ENCODE measurements at places on chromosomes 11 and 22.

GRCh38 chr11:31872076-31872443 is 60.9 kb upstream of the PAX6 start:
- no peak for DNase-seq

DNA sequence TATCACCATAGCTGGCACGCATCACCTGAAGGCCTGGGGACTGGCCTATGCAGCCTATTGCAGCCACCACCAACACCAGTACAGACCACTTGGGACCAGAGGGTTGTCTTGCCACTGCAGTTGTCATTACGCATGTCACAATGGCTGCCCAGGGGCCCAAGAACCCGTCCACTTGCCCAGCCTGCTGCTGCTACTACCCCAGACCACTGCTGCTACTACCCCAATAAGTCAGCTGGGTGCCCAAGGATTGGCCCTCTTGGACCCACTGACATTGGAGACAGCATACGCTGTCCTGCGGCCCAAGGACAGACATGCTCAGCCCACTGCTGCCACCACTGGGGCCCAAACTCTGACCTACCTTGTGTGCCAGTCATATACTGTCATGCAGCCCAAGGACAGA is 102.7 kb upstream of the OR9Q1 start:
- no peak for DNase-seq

GRCh38 chr11:1335811-1336761 is 26.7 kb upstream of the TOLLIP start:
- DNase-seq, result peak; percentile 56

DNA sequence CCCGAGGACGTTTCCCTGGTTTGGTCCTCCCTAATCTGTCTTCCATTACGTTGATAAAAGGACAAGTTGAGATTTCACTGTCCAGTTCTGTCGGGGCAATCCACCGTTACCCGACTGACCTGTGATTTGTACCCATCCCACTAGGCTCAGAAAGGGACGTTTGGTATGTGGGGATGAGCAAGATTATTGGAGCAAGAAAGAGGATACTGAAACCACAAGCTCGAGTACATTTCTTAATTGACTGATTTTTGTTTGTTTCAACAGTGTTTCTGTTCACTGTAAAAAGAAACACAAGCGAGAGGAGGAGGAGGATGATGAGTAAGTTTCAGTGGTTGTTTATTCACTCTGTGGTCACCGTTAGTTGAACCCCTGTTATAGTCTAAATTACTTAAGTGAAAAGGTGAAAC is 969 bp downstream of the CCDC117 start:
- DNase-seq, result peak; percentile 69

GRCh38 chr11:60125956-60126585 is 37.6 kb downstream of the MS4A2 start:
- DNase-seq, result no peak

Measured in activated CD4-positive, alpha-beta T cell treated with anti-CD3 and anti-CD28 coated beads, Interleukin-2, Interleukin-6, amounts not matched to agents 100 ng/mL and 50 ng/mL, durations not matched to agents 16 hours and 8 hours (primary cell).